ENCODE measurements at places on chromosomes 3 and 15.

DNA sequence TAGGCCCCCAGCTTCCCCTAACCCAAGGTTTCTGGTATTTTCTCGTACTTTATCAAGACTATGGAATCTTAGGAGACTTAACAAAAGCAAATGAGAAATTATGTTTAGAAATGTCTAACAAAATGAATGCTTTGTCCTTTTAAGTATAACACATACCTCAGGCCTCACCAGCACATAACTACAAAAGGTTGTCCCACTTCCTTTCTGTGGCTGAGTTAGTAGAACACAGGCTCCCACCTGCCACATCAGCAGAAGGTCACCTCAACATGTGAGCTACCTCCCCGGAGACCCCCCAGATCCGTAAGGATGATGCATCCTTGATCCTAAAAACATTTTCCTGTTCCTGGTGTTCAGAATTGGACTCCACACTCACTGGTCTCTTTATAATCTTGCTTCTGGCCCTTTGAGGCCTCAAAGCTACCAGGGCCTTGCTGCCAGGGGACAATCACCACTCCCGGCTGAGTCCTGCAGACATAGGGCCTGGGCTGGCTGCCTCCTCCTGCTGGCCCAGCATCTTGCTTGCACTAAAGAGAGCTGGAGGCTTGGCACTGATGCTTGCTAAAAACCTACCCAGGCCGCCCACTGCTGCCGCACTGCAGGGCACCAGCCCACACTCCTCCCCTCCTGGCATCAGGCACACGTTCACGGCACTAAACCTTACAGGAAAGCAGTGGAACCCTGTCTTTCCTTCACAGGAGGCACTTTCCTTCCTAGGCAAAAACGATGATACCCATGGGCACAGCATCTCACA, 2.9 kb downstream of the CCRL2 start:
- DNase-seq, result no peak

GRCh38 chr3:66856533-66856932, 141.6 kb upstream of the KBTBD8 start:
- DNase-seq, result no peak

GRCh38 chr15:68434021-68434420, 2.1 kb upstream of the ITGA11 start:
- no peak for DNase-seq

- DNase-seq, result no peak
Observed at GRCh38 chr15:61030451-61030850, 198.7 kb downstream of the RORA start.

DNA sequence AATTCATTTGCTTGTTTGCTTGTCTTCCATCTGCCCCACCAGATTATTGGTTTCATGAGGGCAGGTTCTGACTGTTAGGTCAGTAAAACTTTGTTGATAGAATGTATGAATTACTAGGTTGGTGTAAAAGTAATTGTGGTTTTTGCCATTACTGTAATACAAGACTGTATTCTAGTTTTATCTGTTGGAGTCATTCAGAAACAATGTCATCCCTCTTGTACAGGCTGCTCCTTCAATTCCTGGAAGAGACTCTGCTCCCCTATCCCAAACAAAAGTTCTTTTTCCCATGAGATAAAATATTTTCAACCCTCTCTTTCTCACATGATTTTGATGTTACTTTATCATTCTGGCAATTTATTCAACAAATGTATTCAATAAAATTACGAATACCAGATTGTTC, 115.0 kb downstream of the CHST2 start:
- DNase-seq, result no peak

GRCh38 chr3:35223632-35224394, 415.5 kb upstream of the ARPP21 start:
- no peak for DNase-seq

DNA sequence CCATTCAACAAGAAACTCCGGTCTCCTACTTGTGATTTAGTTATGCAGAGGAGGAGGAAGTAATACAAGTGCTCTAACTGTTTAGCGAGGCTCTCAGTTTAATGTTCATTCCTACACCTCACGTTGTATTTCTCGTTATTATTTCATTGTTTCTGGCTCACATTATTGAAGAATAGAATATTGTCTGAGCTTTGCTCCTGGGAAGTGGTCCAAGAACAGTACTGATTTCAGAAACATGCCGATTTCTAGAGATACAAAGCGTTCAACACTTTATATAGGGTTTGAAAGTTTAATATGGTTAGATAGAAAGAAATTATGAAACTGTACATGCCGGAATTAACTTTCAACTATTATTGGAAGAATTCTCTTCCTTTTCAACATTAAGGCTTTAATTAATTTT, 1145.5 kb downstream of the TBL1XR1 start:
- no peak for DNase-seq

- DNase-seq, result no peak
Observed at GRCh38 chr15:101049856-101050622, 130.9 kb downstream of the LRRK1 start.

GRCh38 chr3:42010530-42010929, 48.6 kb upstream of the ULK4 start:
- no peak for DNase-seq

GRCh38 chr3:109346099-109346498, 8.8 kb upstream of the DPPA4 start:
- no peak for DNase-seq

DNA sequence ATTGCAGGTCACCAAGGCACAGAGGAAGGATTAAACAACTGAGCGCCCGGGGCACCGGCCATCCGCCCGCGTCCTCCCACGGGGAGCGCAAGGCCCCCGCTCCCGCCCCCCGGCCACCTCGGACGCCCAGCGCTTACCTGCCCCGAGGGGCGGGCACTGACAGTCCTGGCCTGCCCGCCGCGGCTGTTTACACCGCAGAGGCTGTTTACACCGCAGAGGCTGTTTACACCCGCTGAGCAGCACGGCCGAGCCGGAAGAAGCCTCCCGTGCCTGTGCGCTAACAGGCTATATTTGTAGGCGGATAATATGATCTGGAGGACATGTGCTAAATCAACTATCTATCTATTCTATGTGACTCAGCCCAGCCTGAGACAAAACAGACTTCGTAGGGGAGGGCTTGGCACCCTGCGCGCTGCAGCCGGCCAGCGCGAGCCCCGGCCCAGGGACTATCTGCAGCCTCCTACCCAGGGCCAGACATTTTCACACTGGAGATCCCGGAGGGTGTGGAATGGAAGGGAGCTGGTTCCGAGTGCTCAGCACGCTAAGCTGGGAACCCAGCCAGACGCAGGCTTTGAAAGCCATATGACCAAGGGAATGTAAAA, at the start of gene LRRC2:
Gene LRRC2 (minus strand): TSS at position 263 of the 602 bp plus-strand sequence. CDS start 14,711 bp downstream, outside the sequence.
- DNase-seq, result no peak

DNA sequence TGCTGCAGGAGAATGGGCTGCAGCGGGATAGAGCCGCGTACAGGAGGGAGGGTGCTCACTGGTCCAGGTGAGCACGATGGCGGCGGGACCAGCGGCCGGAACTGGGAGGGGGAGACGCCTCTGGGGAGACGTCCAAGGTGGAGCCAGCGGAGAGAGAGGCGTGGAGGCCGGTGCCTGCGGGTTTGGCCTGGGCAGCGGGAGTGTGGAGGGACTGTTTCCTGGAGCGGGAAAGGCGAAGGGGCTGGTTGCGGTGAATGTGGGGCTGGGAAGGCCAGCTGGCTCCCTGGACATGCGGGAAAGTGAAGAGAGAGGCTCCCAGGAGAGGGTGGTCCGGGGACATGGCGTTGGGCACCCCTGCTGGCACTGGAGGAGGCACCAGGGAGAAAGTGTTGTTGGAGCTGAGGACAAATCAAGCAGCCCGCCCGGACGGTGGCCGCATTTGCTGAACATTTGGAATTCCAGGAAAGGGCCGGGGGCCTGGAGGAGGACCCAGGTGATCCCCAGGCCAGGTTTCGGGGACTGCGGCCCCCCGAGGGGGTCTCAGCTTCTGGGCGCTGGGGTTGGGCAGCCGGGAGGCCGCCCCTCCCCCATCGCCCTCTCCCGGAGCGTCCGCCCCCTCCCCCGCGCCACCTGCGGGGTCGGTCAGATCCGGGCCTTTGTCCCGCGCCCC, 34.3 kb downstream of the DNAJB8 start:
- no peak for DNase-seq

DNA sequence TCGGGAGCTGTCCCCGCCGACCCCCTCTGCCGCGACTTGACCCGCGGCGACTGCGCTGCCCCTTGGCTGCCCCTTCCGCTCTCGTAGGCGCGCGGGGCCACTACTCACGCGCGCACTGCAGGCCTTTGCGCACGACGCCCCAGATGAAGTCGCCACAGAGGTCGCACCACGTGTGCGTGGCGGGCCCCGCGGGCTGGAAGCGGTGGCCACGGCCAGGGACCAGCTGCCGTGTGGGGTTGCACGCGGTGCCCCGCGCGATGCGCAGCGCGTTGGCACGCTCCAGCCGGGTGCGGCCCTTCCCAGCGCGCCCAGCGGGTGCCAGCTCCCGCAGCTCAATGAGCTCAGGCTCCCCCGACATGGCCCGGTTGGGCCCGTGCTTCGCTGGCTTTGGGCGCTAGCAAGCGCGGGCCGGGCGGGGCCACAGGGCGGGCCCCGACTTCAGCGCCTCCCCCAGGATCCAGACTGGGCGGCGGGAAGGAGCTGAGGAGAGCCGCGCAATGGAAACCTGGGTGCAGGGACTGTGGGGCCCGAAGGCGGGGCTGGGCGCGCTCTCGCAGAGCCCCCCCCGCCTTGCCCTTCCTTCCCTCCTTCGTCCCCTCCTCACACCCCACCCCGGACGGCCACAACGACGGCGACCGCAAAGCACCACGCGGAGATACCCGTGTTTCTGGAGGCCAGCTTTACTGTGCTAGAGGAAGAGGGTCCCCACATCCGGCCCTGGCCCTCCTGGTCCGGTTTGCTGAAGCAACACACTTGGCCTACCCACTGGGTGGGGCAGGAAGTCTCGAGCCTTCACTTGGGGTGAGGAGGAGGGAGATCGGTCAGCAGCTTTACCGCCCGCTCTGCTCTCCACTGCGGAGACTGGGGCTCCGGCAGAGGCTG, at the start of gene RASSF1:
Gene RASSF1 (minus strand): TSS at position 389 of the 882 bp plus-strand sequence. CDS start 31 bp downstream, at position 358.
- peak; percentile 47 for DNase-seq

GRCh38 chr3:60989626-60990441, 261.4 kb downstream of the FHIT start:
- no peak for DNase-seq
